Stimulated activated CD4-positive, alpha-beta T cell treated with anti-CD3 and anti-CD28 coated beads, Interleukin-12 subunit alpha, Interleukin-12 subunit beta, amount 100 ng/mL, for 4 hours (primary cell): ENCODE measurements at places on chromosomes 7 and 10.

GRCh38 chr10:938941-939678, 7.6 kb upstream of the LARP4B start:
- DNase-seq: no peak

DNA sequence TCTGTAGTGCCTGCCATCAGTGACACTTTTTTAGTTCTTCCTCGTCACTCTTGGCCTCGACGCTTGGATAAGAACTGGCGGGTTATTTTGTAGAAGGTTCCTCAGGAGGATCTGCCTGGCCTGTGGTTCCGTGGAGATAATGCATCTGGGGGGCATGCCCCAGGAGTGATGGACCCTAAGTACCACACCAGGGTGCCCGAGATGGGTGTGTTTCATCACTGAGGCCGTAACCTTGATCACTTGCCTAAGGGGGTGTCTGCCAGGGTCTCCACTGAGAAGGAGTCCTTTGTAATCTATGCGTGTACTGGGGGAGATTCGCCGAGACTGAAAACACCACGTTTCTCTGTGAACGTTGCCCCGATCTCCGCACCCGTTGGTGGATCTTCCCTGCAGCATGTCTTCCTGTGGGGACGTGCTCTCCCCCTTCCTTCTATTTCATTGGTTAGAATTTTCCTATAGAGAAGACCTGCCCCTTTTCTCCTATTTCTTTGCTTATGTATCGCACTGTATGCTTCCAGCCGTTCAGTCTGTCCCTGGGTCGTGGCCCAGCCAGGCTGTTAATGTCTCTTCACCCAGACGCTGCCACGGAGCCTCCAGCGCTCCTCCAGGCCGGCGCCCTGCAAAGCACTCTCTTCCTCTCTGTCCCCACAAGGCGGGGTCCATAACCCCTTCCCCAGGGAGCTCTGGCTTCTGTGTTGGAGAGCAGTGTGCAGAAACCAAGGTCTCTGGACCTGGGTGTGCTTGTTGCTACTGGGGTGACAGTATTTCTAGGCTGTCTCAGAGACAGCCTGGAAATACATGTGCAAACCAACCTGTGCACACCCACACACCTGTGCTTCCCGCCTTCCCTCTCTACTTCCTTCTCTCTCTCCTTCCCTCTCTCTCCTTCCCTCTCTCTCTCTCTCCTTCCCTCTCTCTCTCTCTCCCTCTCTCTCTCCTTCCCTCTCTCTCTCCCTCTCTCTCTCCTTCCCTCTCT, 14.4 kb upstream of the DPYSL4 start:
- no peak for DNase-seq

DNA sequence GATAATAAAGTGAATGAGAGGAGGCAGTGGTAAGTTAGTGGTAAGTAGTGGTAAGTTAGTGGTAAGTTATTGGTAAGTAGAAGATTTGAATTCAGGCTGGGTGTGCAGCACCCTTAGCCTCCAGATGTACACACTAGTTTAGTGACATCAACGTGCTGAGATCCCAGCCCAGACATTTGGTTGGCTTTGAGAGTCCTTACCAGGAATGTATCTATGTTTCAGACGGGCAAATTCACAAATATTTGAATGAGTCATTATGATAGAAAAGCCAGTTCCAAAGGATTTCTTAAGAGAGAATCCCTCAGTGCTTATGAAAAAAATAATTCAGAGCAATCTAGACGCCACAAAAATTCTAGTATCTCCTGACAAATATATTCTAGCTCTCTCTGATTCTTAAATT, 70.0 kb downstream of the ARL4A start:
- DNase-seq: no peak

GRCh38 chr10:131996466-131997365, 15.0 kb upstream of the BNIP3 start:
- DNase-seq: no peak

DNA sequence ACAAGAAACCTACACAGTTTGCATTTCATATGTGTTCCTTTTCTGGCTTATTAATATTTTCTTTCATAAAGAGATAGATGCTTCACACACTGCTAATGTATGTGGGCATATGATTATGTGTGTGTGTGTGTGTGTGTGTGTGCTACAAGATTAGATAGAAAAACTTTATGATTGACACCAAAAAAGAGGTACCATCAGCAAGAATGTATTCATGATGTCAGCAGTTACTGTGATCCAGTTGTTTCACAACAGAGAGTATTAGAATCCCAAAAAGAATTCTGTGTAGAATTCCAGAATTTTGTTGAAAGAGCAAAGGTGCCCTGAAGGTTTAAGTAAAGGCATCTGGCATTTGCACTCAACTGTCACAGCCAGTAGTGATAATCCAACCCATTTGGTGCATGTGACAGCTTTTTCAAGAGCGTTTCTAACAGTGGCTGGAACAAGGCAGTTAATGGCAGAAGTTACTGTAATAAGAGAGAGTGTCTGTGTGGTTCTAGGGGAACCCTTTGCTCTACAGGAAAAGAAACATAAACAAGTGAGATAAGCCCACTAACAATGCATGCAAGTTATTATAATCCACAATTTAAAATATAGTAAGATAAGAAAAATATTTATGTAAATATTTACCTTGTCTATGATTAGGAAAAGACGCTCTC, 16.6 kb downstream of the RELN start:
- DNase-seq: no peak

- DNase-seq: no peak
These were observed 360.8 kb downstream of the CRPPA start for GRCh38 chr7:16060502-16060901.

DNA sequence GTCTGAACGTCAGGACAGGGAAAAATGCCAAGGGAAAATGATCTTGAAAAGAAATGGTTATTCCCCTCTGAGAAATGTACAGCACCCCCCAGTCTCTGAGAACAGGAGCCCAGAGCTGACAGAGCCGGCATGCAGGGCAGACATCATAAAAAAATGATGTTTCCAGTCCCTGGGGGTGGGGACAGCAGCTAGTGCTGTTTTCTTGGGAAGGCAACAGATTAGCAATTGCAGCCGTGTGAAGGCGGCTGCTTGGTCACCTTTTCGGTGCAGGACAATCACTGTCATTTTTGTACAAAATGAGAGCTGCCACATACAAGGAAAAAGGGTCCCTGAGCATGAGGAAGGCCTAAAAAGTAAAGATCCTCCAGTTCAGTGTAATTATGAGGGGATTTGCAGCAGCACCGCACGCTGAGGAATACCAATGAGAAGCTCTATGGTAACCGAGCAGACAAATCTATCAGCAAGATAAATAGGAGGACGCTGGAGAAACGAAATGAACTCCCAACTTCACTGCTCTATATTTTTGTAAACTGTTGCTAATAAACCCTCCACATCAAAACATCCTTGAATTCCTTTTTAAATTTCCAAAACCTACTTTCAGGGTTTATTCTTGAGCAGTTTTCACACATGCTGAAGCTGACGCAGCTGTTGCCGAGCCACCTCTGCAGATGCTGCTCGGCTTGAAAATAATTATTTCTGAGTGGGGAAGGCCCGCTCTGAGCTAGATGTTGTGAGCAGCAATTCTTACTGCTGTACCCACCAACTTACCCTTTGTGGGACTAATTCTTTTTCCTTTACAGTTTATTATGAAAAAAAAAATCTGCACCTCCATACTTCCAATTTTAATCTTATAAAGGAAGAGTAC, 98.2 kb upstream of the NEBL start:
- DNase-seq: no peak

DNA sequence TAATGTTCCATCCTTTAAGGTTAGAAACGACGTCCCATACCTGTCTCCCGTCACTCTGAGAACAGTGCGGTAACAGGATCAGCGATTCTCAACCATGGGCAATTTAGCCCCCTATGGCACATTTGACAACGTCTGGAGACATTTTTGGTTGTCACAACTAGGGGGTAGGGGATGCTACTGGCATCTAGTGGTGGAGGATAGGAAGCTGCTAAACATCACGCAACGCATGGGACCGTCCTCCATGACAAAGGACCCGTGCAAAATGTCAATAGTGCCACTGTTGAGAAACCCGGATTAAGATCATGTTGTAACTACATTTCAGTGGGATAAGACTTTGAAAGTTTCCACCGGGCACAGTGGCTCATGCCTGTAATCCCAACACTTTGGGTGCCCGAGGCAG, 5.0 kb upstream of the PAXIP1 start:
- no peak for DNase-seq

- DNase-seq: no peak
These were observed 315.0 kb upstream of the MEOX2 start for GRCh38 chr7:16001477-16001876.

DNA sequence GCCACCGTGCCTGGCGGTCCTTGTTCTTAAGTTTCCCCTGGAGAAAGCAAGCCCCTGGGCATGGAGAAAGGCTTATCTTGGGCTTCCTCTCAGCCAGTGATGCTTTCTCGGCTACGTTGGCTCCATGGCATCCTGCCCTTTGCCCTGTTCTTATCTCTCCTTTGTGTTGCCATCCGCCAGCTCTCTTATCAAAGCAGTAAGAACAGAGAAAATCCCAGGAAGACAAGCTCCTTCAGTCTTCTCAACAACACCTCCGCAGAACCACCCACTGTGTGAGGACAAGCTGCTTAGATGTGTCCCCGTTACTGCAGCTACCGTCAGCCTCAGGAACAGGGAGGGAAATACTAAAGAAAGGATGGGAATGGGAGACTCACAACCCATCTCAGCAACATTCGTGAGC, 3.3 kb downstream of the PLEKHS1 start:
- no peak for DNase-seq

DNA sequence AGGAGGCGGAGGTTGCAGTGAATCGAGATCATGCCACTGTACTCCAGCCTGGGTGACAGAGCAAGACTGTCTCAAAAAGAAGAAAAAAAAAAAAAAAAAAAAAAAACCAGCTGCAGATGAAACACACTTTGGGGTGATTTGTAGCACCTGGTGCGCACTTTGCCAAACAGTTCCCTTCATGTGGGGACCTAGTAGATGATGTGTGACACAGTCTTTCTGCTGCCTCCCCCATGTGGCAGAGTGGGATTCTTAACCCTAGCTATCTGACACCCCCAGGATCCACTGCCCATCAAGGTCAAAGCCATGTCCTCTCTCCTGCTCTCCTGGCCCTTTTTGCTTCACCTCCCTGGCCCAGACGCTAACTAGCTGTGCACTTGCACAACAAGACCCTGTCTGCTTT, 52.1 kb upstream of the PDZD8 start:
- DNase-seq: no peak

DNA sequence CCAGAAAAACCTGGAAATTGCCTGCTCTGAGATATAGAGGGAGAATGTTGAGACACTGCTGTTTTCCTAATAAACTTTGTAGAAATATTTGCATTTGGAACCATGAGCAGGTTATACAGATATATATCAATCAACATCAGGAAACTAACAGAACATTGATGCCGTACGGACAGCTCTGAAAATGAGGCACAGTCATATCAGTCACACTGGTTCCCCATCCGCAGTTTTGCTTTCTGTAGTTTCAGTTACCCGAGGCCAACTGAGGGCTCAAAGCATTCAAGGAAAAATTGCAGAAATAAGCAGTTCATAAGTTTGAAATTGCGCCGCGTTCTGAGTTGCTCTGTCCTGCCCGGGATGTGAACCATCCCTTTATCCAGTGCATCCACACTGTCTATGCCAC, 137.9 kb downstream of the KLF6 start:
- DNase-seq: no peak

- DNase-seq: no peak
These were observed 89.2 kb downstream of the RNLS start for GRCh38 chr10:88493691-88494483.

DNA sequence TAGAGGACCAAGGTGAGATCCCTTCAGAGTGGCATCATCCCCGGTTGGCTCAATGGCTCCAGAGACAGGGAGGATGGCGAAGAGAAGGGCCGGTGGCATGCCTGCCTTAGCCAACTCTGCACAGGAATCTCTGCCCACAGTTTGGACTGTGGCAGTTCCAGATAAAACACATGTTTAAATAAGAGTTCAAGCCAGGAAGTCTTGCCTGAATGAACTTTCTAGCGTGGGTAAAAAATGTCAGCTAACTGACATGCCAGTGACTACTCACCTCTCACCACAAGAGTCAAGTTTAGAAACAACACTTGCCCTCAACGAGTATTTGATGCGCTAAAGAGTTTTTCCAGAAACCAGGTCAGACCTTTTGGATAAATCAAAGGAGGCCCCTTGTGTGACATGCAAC, 3.0 kb downstream of the NOD1 start:
- no peak for DNase-seq

DNA sequence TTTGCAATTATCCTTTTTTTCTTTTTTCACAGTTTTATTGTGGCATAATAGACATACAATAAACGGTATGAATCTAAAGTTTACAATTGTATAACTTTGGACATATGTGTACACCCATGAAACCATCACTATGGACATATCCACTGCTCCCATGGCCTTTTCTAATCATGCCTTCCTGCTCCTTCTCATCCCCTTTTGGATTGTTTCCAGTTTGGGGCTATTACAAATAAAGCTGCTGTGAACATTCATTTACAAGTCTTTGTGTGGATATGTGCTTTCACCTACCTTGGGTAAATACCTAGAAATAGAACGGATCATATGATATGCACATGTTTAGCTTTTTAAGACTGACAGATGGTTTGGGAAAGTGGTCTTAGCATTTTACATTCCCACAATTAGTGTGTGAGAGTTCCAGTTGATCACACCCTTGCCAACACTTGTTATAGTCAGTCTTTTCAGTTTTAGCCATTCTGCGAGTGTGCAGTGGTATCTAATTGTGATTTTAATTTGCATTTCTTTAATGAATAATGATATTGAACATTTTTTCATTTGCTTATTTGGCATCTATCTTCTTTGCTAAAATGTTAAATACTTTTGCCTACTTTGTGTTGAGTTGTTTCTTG, 120.9 kb upstream of the KAT6B start:
- no peak for DNase-seq

DNA sequence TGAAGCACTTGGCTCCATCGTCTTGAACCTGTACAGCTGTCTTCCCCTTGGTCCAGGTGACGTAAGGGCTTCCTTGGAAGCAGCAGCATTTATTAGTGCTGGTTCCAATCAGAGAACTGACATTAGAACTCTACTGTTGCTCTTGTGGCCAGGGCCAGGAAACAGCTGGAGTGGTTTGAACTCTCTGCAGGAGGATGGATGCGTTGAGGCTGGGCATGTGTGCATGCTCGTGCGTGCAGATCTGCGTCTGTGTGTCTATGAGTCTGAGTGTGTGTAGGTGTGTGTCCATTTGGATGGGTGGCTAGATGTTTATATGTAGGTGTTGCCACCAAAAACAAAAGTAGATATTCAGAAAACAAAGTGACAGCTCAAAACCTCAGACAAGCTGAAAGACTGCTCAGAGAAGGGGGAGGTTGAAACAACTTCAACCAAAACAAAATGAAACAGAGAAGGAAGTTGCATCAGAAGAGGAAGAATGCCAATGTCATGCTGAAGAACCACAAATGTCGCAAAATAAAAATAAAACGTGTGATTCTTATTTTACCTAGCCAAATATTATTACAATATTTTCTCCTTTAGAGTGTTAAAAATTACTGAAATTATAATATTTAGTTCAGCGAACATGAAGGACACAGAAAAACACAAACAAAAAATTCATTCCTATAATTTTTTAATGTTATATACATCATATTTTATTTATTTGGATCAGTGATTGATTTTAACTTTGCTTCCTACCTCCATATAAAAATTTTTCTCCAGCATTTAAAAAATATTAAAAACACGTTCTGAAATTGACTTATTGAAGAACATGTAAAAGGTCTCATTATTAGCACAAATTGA, 96.1 kb upstream of the MKLN1 start:
- DNase-seq: peak; percentile 22
